Neural crest cell (in vitro differentiated cells): ENCODE measurements at places on chromosomes 2 and 18. TPM values are rescaled to one million over a fixed set of nuclear protein-coding genes. Genes with fewer than 3 reads are reported as not detected.

Gene SPC25
- total RNA-seq, result 39.3 and 40.8 TPM in 2 replicates

Gene CTAGE1
- total RNA-seq, result not detected in 2 replicates

Gene MARCO
- total RNA-seq, result 0.54 TPM in 1 of 2 replicates, not detected in the other

Gene HOXD4
- total RNA-seq, result 1.3 TPM in 2 replicates

Gene G6PC2
- total RNA-seq, result not detected in 2 replicates
